Stimulated activated CD4-positive, alpha-beta T cell treated with anti-CD3 and anti-CD28 coated beads, TNF-alpha, amount 100 ng/mL, for 48 hours (primary cell): ENCODE measurements at places on chromosomes 16 and 17.
A peak's percentile ranks its signal among the peaks of the same experiment; 100 is the strongest.

GRCh38 chr17:82524540-82524939 is 5.0 kb downstream of the FOXK2 start:
- DNase-seq, result no peak

- DNase-seq, result no peak
These were observed 28.3 kb downstream of the XPO6 start for GRCh38 chr16:28183484-28183883.

GRCh38 chr17:60941028-60941427 is 263.4 kb downstream of the BCAS3 start:
- DNase-seq, result no peak

- no peak for DNase-seq
These were observed 6.6 kb upstream of the PITPNA start for GRCh38 chr17:1568950-1569810.

GRCh38 chr16:20899477-20900298 is 470 bp downstream of the DCUN1D3 start:
- no peak for DNase-seq

- no peak for DNase-seq
These were observed 238.3 kb downstream of the CCDC182 start for GRCh38 chr17:57506774-57507127.

DNA sequence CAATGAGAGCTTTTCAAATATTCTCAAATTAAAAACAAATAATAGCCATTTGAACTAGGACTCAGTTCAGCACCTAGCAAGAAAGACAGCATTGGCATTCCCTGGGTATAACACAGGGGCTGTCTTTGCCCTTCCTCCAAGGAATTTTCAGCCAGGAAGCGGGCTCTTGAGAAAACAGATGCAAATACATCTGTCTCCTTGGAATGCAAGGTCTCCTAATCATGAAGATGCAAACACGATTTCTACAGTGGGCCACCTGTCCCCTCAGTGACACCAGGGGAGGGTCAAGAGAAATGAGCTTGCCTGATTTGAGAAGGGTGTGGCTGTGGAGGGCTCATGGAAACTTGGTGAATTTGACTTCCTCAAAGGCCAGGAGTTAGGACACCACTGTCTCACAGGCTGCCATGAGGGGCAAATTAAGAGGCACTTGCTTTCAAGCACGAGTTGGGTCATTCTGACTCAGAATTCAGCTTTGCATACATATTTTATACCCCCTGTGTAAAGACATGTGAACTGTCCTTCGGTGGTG is 24.5 kb upstream of the SUPT4H1 start:
- DNase-seq, result no peak

DNA sequence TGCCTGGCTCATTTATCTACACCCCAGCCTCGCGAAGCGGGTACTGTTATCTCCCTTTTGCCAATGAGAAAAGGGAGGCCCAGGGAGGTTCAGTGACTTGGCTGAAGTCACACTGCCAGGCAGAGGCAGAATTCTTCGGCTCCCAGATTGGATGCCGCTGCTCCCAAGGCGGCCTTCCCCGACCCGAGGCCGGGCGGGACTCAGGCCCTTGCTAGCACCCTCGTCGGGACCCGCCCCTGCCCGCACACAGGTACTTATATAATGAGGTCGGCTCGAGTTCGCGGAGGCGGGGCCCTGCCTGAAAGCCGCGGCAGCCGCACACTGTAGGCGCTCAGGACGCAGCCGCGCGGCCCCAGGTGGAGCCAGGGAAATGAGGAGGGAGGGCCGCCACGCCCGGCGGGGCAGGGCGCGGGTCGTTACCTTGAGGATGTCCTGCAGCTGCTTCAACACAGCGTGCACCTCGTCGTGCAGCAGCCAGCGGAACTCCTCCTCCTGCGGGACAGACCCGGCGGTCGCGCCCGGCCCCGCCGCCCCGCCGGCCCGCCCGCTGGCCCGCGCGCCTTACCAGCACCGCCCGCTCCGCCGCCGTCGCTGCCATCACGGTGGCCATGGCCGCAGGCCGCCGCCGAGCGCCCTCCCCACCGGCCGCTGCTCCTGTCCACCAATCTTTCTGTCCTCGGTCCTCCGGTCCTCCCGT is at the start of gene ROGDI:
Gene ROGDI (minus strand): TSS at position 672 of the 697 bp plus-strand sequence. CDS start 62 bp downstream, at position 610.
- peak; percentile 39 for DNase-seq

GRCh38 chr17:12431188-12431587 is 234.5 kb upstream of the MYOCD start:
- no peak for DNase-seq

- DNase-seq, result no peak
These were observed 17.0 kb upstream of the ANKFN1 start for GRCh38 chr17:56136301-56136700.

- DNase-seq, result no peak
These were observed 47.5 kb upstream of the CLEC3A start for GRCh38 chr16:77974883-77975282.

- DNase-seq, result no peak
These were observed 221.8 kb upstream of the IRX3 start for GRCh38 chr16:54508351-54508750.
